Stimulated activated CD4-positive, alpha-beta T cell treated with anti-CD3 and anti-CD28 coated beads, Interleukin-12 subunit alpha, Interleukin-12 subunit beta, amount 100 ng/mL, for 24 hours (primary cell): ENCODE measurements at places on chromosomes 1 and 21.

DNA sequence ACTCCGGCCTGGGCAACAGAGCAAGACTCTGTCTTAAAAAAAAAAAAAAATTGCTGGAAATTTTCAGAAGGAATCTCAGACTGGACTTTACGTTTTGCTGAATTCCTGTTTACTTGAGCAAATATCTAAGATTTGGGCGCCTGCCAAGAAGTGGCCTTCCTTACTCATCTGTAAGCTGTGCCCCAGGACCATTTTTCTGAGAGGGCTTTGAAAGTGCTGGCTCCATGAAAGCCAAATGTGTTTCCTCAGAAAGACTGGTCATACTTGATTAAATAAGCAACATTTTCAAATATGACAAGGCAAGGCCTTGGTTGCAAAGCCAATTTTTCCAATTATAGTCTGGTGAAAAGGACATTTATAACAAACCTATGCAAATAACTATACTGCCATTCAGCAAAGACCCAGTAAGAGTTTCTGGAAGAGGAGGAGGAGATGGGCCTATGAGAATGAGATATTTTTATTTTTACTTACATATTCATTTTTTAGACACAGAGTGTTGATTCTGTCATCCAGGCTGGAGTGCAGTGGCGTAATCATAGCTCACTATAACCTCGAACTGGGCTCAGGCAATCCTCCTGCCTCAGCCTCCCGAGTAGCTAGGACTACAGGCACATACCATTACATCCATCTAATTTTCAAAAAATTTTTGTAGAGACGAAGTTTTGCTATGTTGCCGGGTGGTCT is 56.3 kb upstream of the HTR1D start:
- DNase-seq: no peak

GRCh38 chr1:61056196-61056572 is 26.2 kb upstream of the NFIA start:
- DNase-seq: no peak

GRCh38 chr1:178726087-178726517 is 1.1 kb downstream of the RALGPS2 start:
- DNase-seq: peak; percentile 38

DNA sequence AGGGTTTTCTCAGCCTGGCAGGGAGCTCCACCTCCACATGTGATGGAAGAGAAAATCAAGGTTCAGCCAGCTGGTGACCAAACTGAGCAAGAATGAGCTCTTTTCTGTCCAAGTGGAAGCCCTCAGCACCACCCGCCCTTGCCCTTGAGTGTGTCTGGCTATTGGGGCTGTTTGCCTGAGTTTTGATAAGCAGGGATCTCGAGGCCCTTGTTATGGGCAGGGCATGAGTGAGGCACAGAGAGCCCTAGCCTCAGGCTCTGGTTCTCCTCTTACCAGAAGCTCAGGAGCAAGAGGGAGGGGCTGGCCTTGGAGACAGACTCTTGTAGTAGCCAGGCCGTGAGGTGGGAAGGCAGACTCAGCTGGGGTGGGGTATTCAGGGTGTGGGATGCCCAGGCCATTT is 37.5 kb upstream of the ARF1 start:
- DNase-seq: no peak

GRCh38 chr1:219236933-219237610 is 63.4 kb downstream of the LYPLAL1 start:
- no peak for DNase-seq

DNA sequence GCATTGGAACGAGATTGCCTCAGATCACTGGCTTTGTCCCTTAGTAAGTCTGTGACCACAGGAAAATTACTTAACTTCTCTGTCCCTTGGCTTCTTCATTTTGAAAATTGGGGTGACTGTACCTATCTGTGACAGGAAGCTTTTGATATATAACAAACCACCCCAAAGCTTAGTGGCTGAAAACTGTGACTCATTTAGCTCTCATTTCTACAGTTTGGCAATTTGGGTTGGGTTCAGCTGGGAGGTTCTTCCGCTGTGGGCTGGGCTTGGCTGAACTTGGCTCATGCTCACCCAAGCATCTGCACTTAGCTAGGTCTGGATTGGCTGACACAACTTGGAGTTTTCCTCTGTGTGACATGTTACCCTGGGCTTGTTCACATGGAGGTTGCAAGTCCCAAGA is 14.0 kb downstream of the C1orf94 start:
- no peak for DNase-seq

DNA sequence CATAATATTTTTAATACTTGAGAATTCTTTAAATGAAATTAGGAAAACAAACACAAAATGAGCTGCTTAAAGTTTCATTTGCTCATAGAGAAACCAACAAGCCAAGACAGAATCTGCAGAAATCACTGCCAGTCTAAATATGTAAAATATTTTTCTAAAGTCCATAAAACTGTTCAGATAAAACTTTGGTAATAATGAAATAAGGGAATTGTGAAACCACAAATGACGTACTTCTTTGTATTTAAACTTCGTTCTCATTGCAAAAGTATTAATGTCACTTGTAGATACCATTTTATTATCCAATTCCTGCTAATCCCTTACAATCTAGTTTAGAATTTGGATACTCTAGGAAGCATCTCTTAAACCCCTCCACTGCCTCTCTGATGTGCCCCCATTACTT is 234.5 kb upstream of the NEGR1 start:
- no peak for DNase-seq

GRCh38 chr1:27979151-27979858 is 19.5 kb downstream of the XKR8 start:
- DNase-seq: no peak

GRCh38 chr1:186212568-186213224 is 162.4 kb downstream of the TPR start:
- DNase-seq: no peak

GRCh38 chr1:16720351-16721223 is 19.7 kb upstream of the RNU1-4 start:
- DNase-seq: no peak

GRCh38 chr1:97603776-97604175 is 317.1 kb downstream of the DPYD start:
- DNase-seq: no peak

- no peak for DNase-seq
Measured at GRCh38 chr1:160541622-160542302, 18.7 kb upstream of the SLAMF6 start.

DNA sequence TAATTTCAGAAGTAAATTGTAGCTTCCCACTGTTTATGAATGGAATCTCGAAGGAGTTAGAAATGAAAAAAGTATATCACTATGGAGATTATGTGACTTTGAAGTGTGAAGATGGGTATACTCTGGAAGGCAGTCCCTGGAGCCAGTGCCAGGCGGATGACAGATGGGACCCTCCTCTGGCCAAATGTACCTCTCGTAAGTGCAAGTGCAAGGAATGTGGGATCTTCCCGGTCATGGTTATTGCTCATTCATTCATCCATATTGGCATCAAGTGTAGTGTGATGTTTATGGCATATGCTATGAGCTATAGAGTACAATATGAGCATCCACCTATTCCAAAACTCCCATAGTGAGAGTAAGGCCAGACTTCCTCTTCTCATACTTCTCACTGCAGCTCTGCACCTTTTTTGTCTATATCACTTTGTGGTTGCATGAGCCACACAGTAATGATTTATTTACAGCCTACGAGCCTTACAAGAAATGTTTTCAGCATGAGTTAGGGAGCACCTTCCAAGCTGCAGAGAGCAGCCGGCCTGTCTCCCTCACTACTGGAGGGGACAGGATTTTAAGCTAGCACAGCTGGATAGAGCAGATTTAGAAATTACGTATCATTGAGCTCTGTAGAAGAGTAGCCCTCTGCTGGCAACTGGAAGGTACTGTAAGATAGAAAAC is 24.9 kb upstream of the CR1L start:
- DNase-seq: no peak

DNA sequence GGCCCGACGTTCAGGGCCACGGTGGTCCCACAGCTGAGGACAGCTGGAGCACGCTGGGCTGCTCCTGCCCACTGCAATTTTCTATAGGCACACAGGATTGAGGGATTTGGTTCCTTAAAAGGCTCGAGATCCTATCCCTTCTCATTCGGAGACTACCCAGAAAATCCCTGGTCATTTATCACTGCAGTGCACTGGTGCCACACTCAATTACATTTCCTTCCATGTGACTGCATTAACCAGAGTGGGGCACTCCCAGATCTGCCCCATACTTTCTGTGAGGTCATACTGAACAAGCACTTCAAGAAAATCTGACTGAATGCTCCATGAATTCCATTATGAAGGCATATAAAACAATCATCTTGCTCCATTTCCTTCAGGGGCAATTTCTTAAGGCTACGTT is 49.8 kb upstream of the KCNE1 start:
- DNase-seq: no peak

DNA sequence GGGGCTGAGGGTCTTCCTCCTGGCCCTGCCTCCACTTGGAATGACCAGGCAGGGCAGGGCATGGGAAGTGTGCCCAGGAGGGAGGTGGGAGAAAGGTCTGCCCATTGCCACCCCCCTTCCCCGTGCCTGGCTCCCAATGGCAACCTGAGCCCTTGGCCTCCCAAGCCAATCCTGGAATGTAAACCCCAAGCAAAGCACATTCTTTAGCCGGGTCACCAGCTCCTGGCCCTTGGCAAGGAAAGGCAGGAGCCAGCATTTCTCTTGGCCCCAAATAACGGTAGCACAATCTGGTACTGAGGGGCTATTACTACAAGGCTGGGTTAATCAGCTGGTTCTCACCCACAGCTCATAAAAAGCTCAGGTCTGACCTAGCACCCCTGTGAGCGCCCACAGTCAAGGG is 6.9 kb upstream of the NUAK2 start:
- DNase-seq: no peak

- no peak for DNase-seq
Measured at GRCh38 chr1:198939956-198940355, 301.1 kb downstream of the PTPRC start.

DNA sequence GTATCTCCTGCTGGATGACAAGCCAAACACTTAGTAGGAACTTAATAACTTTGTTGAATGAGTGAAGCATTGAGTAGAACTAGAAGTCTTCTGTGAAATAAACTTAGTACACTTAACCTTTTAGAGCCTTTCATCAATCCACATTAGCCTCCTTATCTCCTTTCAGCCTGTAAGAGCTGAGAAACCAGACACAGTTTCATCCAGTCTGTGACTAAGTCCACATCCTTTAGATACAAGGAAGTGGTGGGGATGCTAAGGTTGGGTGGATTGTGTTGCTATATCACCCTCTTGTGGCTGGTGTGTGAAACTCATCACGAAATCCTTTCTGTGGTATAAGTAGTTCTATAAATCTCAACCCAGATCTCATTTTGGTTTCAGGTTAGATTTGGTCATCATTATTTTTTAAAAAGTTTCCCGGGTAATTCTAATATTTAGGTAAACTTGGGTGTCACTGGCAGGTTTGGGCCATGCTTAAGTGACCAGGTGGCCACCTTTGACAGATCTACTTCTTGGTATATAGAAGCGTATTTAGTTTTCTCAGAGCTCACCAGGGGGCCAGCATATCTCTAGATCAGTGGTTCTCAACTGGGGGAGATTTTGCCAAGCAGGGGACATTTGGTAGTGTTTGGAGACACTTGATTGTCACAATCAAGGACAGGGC is 27.8 kb upstream of the CD84 start:
- peak; percentile 35 for DNase-seq

GRCh38 chr1:6041432-6042062 is 4.1 kb upstream of the KCNAB2 start:
- DNase-seq: no peak

DNA sequence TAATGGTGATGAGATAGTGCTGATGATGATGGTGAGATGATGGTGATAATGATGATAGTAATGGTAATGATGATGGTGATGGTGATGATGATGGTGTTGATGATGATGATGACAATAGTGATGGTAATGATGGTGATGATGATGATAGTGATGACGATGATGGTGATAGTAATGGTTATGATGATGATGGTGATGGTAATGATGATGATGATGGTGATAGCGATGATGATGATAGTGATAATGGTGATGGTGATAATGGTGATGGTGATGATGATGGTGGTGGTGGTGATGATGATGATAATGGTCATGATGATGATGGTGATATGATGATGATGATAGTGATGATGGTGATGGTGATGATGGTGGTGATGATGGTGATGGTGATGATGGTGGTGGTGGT is 384.6 kb downstream of the MATN1 start:
- DNase-seq: no peak

GRCh38 chr1:67347688-67348472 is 40.2 kb downstream of the IL12RB2 start:
- DNase-seq: no peak

- DNase-seq: no peak
Measured at GRCh38 chr1:29415156-29415830, 179.0 kb downstream of the PTPRU start.

- no peak for DNase-seq
Measured at GRCh38 chr1:200392625-200393185, 17.1 kb downstream of the ZNF281 start.

- DNase-seq: no peak
Measured at GRCh38 chr1:27099135-27099586, 55.8 kb downstream of the SLC9A1 start.

GRCh38 chr1:116330342-116330652 is 42.7 kb upstream of the ATP1A1 start:
- DNase-seq: no peak

GRCh38 chr1:240706150-240706935 is 94.4 kb upstream of the GREM2 start:
- DNase-seq: no peak
